ENCODE measurements at places on chromosomes 1 and 21. TPM values are rescaled to one million over a fixed set of nuclear protein-coding genes. Genes with fewer than 3 reads are reported as not detected.

Gene SLC30A2
- not detected for total RNA-seq

Gene C1orf141
- total RNA-seq = not detected

Gene IL23R
- total RNA-seq = not detected

Gene LINGO4
- total RNA-seq = not detected

Gene LIN28A
- total RNA-seq = not detected

Gene LMO4
- total RNA-seq = 13.5 TPM

Gene WARS2
- 14.8 TPM for total RNA-seq

Gene PRDM16
- 0.22 TPM for total RNA-seq

Gene OR14K1
- not detected for total RNA-seq
